ENCODE measurements at places on chromosomes 5 and 9. TPM values are rescaled to one million over a fixed set of nuclear protein-coding genes. Genes with fewer than 3 reads are reported as not detected.

ANKRD31 gene
- total RNA-seq, result 0.18 TPM

RNF183 gene
- 0.16 TPM for total RNA-seq

FCN2 gene
- total RNA-seq, result not detected

ARID3C gene
- total RNA-seq, result not detected

HTR1A gene
- not detected for total RNA-seq

ISL1 gene
- total RNA-seq, result 2.2 TPM
